ENCODE measurements at places on chromosomes 13 and 19.

DNA sequence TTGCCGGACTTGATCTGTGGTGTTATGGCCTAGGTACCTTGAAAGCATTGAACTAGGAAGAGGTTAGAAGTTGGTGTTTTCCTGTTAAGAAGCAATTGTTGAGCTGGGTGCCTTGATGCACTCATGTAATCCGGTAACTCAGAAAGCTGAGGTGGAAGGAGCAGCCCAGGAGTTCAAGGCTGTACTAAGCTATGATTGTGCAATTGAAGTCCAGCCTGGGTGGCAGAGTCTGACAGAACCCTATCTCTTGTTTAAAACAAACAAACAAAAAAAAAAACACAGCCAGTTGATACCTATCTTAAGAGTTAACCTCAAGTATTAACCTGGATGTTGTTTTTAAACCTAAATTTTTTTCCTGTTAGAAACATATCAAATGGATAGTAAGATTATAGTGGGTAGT is 19.3 kb downstream of the SAFB start:
- no peak overlapping the region for H3K4me3 ChIP-seq
- peaks cover 5% of the 10 kb centered on the region for H3K4me1 ChIP-seq
- H3K27ac ChIP-seq, result no peak overlapping the region
- H3K36me3 ChIP-seq, result peaks cover 49% of the 10 kb centered on the region
- H3K27me3 ChIP-seq, result no peaks in the 10 kb centered on the region
- no peak for DNase-seq

GRCh38 chr13:42876887-42877545 is 95.6 kb downstream of the FAM216B start:
- H3K4me1 ChIP-seq, result peaks cover 13% of the 10 kb centered on the region
- H3K27ac ChIP-seq, result no peak overlapping the region
- no peak overlapping the region for H3K4me3 ChIP-seq
- no peak for DNase-seq
- peaks cover 13% of the 10 kb centered on the region for H3K27me3 ChIP-seq

DNA sequence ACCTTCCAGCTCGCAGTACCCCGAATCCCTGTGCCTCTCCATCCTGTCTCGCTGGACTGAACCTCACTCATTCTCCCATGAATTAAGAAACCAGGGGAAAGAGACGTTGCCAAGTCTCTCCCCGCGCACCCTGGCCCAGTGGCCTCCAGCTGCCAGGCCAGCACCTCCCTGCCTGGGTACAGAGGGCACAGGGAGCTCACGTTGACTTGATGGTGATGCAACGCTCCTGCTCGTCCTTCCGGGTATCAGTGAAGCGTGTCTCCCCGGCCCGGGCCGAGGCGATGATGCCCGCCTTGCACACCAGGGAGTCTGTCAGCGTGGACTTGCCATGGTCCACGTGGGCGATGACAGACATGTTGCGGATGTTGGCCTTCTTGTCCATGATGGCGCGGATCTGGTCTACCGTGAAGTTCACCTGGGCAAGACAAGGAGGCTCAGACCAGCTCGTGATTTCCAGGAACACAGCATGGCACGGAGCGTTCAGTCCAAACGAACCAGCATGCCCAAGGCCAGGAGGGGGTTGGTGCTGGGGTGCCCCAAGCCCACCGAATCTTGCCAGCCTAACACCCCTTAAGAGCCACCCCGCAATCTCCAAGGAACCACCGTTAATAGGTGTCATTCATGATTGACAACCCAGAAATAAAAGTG is 1.2 kb downstream of the EEF2 start:
- H3K27ac ChIP-seq, result peak overlapping the region; percentile 85
- H3K36me3 ChIP-seq, result peaks cover 39% of the 10 kb centered on the region
- H3K27me3 ChIP-seq, result peaks cover 2% of the 10 kb centered on the region
- H3K4me3 ChIP-seq, result peak overlapping the region; percentile 93

DNA sequence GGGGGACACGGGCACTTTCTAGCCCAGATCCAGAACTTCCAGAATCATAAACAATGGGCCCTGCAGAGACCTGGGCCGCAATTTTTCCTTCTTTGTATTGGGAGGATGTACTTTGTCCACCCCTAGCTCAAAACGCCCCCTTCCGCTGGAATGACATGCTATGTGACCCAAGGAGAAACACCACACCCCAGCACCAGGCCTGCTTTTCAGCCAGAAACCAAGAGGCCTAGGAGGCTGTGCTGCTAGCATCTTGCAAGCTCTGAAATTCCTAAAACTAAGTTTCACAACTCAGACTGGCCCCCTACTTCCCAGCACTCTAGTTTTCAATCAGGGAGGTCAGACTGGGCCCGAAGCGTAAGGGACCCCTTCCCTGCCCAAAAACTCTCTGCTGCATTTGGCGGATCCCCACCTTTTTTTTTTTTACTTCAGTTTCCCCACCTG is 538 bp downstream of the LSM4 start:
- peak overlapping the region; percentile 95 for H3K4me3 ChIP-seq
- peak overlapping the region; percentile 93 for H3K27ac ChIP-seq
- H3K27me3 ChIP-seq, result no peaks in the 10 kb centered on the region
- DNase-seq, result peak; percentile 37

DNA sequence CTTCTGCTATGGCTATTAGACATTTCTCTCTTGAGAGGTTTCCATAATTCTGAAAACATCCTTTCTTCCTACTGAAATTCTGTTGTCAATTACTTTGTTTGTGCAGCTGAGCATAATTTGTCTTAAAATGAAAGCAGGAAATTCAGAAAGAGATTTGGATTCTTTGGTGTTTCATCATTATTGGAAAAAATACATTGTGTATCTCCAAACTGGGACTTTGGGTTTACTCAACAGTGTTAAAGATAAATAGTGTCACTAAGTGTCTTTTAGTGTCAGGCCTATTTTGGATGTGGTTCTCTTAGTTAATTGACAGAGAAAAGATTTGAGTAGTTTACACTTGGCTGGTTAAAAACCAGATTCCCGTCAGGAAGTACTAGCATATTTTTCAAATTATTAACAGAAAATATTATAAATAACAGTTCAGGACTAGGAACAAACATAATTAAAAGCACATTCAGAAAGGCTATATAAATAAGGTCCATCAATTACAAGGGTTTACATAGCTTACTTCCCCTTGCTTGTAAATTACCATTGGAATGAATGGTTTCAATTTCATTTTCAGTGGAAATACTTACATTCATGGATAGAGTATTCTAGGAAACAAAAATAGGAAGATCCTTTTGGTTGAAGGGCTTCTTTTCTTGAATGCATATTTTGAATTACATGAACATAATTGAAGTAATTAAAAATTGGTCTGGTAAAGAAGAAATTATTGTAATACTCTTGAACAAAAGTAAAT is 483.1 kb downstream of the GPC6 start:
- no peaks in the 10 kb centered on the region for H3K4me1 ChIP-seq
- DNase-seq, result no peak
- H3K36me3 ChIP-seq, result no peaks in the 10 kb centered on the region
- no peak overlapping the region for H3K27ac ChIP-seq
- no peak overlapping the region for H3K4me3 ChIP-seq
- no peaks in the 10 kb centered on the region for H3K27me3 ChIP-seq

DNA sequence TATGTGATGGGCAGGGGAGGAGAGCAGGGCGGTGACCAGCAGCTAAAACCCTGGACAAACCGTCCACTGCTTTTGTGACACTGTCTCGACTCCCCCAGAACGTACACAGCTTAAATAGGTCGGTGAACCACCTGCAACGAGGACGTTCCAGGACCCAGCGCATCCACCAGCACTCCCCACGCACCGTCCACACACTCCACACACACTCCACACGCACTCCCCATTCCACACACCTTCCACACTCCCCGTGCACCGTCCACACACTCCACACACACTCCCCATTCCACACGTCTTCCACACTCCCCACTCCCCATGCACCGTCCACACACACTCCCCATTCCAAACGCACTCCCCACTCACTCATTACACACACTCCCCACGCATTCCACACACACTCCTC is 38.3 kb upstream of the C13orf46 start:
- no peaks in the 10 kb centered on the region for H3K27me3 ChIP-seq
- H3K27ac ChIP-seq, result no peak overlapping the region
- H3K36me3 ChIP-seq, result peaks cover 16% of the 10 kb centered on the region

All from activated T-helper 1 cell treated with anti-CD3 and anti-CD28 coated beads, Interleukin-12 subunit alpha, Interleukin-12 subunit beta, Interleukin-2, Interleukin-4 antibody, amounts not matched to agents 30 ng/mL and 10 ng/mL and 1 ng/mL, durations not matched to agents 14 hours and 24 hours and 36 hours (primary cell).